ENCODE measurements at places on chromosomes 12 and 14.

DNA sequence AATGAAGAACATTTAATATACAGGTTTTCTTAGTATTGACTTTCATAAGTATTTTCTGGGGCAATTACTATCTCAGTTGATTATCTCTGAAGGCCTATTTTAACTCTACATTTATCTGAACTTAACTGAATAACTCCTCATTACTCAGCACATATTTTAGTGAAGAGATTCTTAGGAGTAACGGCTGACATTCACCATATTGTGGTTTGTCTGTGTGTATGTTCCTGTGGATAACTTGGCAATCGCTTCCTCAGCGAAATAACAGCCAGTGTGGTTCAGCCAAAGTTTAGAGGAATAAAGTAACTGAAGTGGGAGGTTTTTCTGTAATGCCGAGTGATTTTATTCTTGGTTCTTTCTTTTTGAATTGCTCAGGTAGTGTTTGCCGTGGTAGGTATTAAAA is 168.0 kb downstream of the RAD51B start:
- no peak for DNase-seq

GRCh38 chr14:50394713-50395112 is 2.0 kb downstream of the CDKL1 start:
- no peak for DNase-seq

DNA sequence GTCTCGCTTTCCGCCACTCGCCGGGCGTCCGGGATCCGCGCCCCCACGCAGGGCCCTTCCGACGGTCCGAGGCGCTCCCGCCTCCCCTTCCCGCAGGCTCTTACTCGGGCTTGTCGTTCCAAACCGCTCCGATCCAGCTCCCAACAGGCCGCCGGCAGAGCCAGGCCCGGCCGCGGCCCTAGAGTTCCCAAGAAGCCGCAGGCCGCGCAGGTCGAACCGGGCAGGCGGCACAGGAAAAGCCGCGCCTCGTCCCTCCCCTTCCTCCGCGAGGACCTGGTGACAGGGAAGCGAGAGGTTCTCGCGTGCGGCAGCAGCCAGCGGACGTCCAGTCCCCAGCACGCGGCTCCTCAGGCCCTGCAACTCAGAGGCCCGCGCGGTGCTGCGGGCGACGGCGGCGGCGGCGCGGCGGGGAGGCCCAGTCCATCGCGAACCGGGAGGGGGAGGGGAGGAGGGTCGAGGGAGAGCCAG is 272 bp downstream of the HECTD1 start:
- DNase-seq, result no peak

- no peak for DNase-seq
These were observed 93.7 kb upstream of the EEA1 start for GRCh38 chr12:93022603-93023340.

DNA sequence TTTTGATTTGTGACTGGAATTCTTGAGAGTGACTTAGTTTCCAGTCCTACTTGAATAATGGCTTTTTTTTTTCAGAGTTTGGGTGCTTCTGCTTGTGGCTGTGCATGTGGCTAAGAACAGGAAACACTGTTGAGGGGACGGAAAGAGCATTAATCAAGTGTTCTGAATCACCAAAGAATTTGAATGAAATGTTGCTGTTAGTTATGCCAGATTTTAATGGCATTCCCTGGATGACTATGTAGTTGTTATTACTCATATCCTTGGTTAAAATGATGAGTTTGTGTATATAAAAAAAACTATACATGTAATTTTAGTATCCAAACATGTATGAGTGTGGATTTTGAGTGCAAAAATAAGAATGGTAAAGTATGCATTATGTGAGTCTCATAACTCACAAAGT is 347.9 kb downstream of the BCAT1 start:
- DNase-seq, result no peak

- no peak for DNase-seq
These were observed 22.8 kb downstream of the FAIM2 start for GRCh38 chr12:49880756-49881414.

DNA sequence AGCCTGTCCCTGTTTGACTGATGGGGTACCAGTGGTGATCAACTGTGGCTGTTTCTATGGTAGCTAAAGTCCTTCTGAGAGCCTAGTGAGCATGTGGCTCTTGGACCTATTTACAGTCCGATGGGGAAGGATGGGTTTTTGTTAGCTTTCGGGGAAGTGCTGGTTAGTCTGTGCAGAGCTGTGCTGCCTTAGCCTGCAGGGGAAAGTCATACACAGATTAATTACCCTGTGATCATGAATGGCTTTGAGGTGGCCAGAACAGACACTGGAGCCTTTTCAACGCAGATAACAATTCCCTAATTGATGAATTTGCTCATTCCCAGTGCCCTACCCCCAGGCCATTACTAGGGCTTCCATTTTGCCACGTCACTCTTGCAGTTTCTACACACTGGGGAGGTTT is 99.7 kb downstream of the WSCD2 start:
- no peak for DNase-seq

GRCh38 chr14:68402525-68403101 is 390.3 kb downstream of the ZFP36L1 start:
- no peak for DNase-seq

DNA sequence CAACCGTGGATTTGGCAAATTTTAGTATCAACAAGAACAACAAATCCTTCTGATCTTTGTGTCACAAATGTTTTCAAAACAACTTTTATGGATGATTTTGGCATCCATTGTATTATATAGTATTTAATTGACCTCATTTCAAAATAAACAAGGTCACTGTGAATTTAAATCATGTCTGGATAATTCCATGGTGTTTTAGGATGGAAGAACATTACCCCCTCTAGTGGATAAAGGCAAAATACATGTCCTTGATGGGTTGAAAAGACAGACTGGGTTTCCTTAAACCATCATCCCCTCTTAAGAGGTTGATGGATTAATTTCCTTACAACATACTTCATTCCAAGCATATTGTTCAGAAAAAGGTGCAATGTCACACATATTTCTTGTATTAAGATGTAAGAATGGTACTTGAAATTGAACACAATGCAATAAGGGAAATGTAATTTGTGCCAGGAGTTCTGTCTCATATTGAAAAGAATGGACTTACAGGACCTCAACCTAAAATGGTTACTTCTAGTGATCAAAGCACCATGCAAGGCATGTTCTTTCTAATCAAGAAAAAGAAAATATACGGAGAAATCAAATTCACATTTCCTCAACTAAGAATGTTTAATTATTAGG is 352.0 kb downstream of the BCAT1 start:
- no peak for DNase-seq

GRCh38 chr14:64928239-64929013 is 14.1 kb downstream of the GPX2 start:
- DNase-seq, result no peak
